ENCODE measurements at places on chromosomes 1 and 21.
A peak's percentile ranks its signal among the peaks of the same experiment; 100 is the strongest.

GRCh38 chr1:233722212-233722979, 108.5 kb downstream of the KCNK1 start:
- DNase-seq, result no peak

DNA sequence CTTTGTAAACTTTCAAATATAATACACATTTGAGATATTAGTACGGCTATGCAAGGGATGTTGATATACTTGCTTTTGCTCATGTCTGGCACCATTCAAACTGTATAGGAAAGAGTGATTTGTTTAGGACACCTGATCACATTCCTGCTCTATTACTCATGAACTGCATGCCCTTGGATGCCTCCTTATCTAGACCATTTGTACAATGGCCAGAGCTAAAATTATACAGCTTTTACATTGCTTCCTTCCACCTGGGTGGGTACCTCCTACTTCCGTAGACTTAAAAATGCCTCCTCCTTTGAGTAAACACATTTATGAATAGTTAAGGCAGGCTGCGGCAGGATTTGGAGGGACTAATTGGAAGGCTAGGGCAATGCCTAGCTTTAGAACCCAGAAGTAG, 85.4 kb upstream of the PBX1 start:
- no peak for DNase-seq

DNA sequence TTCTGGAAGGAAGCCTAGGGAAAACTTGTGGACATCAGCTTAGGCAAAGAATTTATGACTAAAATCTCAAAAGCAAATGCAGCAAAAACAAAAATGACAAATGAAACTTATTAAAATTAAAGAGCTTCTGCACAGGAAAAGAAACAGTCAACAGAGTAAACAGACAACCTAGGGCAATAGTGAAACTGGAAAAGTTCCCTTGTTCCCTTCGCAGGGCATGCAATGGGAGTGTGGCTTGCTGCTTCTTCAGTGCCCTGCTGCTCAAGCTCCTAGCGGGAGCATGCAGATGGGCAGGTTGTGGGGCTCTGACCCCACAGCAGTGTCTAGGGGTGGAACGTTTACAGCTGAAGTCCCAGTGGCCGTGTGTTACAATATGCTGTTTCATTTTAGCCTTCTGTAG, 1797.4 kb downstream of the NCAM2 start:
- no peak for DNase-seq

DNA sequence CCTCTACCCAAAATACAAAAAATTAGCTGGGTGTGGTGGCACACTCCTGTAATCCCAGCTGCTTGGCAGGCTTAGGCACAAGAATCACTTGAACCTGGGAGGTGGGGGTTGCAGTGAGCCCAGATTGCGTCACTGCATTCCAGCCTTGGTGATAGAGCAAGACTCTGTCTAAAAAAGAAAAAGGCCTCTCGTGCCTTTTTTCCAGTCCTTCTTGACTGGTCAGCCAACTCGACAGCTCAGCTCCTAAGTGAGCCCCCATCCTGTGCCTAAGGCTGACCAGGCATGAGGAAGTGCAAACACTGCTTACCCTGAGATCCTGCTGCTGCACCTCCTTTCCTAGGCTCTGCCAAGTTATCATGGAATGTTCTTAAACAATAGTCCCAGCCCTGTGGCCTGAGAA, 10.1 kb upstream of the PROK1 start:
- no peak for DNase-seq

GRCh38 chr1:222583079-222583478, 6.7 kb downstream of the TAF1A start:
- DNase-seq, result no peak

GRCh38 chr1:37519613-37520012, 5.0 kb upstream of the MEAF6 start:
- DNase-seq, result no peak

- DNase-seq, result peak; percentile 75
Observed at GRCh38 chr1:235923466-235924021, 56.8 kb upstream of the LYST start.

DNA sequence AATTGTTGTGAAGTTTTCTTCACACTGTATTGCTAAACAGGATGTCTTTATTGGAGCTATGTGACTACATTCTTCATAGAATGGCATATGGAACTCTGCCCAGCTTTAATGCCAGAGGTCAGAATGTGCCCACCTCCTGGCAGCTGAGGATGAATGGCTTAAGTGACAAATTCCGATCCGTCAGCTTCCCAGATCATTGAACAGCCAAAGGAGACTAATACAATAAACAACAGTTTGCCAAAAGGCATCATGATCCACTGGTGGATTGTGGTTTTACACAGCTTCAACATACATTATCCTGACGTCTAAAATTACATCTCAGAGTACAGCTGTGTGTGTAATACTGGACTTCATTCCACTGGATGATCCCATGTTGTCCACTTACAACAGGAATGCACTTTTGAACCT, 68.7 kb upstream of the C1orf105 start:
- no peak for DNase-seq

DNA sequence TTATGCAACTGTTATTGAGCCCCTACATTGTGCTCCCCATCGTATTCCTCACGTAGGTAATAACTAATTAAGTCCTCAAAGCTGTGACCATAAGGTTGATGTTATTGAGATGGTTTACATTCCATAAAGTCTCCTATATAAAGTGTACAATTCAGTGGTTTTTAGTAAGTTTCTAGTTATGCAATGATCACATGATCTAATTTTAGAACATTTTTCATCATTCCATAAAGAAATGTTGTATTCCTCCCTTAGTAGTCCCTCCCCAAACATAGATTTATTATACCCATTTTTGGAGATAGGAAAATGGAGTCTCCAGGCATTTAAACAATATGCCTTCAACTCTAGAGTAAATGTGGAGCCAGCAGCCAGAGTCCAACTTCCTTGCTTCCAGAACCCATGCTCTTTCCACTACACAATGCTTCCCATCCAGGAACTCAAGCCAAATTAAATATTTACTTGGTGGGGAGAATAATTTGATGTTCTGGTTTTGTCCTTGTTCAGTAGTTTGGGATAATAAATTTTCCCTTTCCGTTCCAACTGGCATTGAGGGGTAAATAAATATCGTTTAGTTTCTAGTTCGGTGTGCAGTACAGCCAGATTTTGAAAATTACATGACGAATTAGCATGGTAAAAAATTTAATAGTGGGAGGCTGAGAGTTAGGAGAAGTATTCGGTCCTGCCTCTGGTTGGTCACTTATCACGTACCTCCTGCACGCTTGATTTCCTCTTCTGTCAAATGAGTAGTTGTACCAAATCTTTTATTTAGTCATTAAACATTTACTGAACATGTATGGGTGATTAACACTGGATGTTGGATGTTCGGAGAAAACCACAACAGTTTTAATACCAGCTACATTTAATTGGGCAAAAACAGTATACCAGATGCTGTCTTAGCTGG, 66.3 kb downstream of the CACHD1 start:
- DNase-seq, result no peak

- DNase-seq, result no peak
Observed at GRCh38 chr21:27953340-27954045, 986.6 kb upstream of the ADAMTS5 start.

DNA sequence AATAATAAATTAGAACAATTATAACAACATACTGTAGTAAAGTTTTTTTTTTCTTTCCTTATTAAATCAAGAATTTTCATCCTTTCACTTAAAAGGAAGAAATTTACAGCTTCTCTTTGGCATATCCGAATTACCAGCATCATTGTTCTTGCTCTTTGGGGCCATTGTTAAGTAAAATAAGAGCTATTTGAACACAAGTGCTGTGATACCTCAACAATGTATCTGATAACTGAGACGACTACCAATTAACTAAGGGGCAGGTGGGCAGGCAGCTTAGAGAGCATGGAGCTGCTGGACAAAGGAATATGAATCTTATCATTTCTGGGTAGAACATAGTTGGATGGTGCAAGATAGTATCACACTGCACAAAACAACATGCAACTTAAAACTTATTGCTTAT, 719.9 kb upstream of the TMPRSS15 start:
- DNase-seq, result no peak

DNA sequence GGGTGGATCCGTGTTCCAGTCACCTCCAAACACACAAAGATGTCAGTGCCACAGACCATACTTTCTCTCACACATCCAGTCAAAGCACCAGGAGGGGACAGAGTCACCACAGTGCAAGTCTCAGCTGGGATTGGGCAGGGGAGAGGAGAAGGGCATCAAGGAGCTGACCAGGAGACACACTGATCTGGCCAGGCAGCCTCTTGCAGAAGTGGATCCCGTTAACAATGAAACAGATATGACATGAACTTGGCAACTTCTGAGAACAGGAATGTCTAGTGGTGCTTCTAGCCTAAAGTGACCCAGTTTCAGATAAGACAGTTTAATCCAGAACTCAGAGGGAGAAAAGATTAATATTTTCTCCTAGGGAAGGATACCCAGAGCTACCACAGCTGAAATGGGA, 71.0 kb downstream of the HIVEP3 start:
- no peak for DNase-seq

DNA sequence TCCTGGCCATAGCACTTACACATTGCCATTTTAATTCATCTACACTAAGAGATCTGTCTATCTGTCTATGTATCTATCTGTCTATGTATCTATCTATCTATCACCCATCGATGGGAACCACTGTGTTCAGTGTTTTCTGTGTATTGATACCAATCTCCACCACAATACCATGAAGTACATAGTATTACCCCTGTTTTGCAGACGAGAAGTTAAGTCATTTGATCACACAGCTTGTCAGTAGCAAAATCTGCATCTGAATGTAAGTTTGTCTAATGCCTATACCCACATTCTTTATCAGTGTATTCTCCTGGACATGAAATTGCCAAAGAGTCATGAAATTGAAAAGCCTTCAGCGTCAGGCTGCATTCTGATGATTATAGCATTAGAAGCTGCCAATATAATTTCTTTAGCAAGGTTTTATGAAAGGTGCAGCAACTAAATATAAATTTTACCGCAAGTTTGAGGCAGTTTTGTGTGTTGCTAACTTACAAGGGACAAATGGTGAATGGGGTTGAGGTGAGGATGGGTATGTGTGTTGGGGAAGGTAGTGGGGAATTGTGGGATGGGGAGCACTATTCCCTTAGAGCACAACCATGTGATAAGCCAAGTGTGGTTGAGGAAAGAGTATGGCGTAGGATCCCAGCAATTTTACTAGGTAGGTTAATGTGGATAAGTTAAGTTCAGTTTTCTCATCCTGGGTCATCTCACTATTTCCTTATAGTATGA, 24.2 kb downstream of the SLAMF1 start:
- DNase-seq, result no peak

DNA sequence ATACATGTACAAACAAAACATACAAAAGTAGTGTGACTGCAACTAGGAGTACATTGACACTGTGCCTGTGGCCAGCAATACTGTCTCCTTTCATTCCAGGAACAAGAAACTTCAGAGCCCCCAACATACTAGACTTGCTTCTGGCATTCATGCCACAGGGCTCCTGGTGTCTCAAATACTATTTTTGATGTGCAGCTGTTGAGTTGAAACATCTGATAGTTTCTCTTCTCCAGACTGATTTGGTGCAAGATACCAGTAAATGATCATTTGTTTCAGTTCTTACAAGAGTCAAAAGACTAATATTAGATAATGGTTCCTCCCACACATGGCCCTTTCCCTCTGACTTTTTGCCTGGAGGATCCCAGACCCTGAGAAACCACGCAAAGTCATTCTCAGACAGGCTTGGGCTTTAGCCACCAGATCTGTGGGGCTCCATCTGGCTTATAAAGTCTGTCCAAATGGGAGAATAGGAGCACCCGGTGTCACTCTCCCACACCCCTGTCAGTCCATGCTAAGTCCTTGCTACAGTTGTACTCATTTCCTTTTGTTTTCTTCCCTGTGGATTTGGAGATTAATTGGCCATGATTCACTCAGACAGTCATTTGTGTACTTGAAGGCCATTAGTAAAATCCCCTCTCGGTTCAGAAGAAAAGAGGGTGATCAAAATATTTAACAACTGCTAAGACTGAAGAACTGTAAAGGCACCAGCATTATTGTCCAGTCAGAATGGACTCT, 163.5 kb upstream of the RUNX1 start:
- no peak for DNase-seq

- DNase-seq, result peak; percentile 33
Observed at GRCh38 chr1:174877208-174877673, 122.5 kb upstream of the CACYBP start.

GRCh38 chr1:235902677-235903542, 36.2 kb upstream of the LYST start:
- peak; percentile 87 for DNase-seq

GRCh38 chr1:205656236-205656635, 24.1 kb downstream of the SLC45A3 start:
- no peak for DNase-seq

- DNase-seq, result no peak
Observed at GRCh38 chr1:3296826-3297225, 157.6 kb upstream of the ARHGEF16 start.

DNA sequence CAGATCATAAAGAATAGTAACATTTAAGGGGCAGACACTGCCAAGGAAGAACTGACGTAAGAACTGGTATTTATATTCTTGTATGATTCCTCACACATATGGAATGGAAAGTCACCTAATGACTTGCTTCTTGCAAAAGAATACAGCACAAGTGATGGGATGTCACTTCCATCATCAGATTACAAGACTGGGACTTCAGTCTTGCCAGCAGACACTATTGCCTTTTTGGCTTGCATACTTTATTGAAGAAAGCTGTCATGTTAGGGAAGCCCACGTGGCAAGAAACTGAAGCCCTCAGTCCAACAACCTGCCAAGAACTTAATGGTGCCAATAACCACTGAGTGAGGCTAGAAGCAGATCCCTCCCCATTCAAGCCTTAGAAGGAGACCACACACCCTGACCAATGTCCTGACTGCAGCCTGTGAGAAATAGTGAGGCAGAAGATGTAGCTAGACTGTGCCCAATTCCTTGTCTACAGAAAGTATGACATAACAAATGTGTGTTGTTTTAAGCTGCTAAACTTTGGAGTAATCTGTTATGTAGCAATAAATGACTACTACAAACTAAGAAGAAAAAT, 12.0 kb downstream of the EGLN1 start:
- DNase-seq, result no peak

DNA sequence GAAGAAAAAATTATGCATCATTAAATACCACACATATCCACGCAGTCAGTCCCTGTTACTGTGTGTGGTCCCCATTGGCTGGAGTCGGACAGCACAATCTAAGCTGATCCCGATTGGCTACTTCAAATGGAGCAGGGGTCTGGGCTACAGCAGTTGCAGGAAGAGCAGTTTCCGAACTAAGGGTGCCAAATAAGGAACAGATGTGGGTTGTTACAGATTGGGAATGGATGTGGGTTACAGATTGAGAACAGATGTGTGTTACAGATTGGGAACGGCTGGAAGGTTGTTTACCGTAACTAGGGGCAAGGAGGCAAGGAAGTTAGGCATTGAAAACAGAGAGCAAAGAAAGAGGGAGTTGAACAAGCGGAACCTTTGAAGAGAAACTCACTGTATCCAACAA, 19.9 kb downstream of the OR2L13 start:
- no peak for DNase-seq

Data from left colon (tissue), 2 donors.